Omental fat pad (tissue), 4 donors: ENCODE measurements at places on chromosomes 2 and 18. TPM values are rescaled to one million over a fixed set of nuclear protein-coding genes. Genes with fewer than 3 reads are reported as not detected.

The SNX17 gene
- total RNA-seq: 116 TPM

The FOXD4L1 gene
- total RNA-seq: 0.19 TPM

The SUMO1 gene
- 54.5 TPM for total RNA-seq

DNA sequence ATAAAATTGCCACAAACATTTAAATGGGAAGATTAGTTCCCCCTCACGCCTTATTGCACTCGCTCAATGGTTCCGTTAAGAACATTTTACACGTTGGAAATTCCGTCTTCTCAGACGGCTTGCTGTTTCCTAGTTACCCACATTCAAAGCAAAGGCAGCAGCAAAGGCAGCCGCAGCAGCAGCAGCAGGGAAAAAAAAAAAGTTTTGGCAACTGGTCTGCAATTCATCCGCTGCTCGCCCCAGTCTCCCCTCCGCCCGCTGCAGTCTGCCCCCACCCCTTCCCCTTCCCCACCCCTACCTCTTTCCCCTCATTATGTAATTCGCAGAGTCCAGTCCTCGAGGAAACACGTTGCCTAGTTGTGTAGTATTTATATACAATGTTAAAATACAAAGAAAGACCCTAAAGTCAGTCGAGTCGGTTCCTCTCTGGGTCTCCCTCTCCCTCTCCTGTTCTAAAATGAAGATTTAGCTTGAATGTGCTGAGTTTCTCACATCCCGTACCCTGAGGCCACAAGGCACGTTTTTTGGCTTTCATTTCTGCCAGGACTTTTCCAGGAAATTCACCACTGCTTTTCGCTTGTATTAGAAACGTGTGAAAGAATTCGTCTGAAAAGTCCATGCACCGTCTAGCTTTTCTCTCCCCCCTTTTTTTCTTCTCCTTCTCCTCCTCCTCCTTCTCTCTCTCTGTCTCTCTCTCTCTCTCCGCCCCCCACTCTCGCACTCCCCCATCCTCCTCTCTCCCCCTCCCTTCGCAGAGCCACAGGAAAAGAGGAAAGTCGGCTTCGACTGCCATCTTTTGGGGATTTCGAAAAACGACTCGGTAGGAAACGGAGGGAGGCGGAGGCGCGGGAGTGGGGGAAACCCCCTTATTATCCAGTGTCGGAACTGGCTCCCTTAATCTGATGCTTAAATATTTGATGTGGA lies 140.0 kb downstream of the MEIS1 start:
- DNase-seq: no peak

DNA sequence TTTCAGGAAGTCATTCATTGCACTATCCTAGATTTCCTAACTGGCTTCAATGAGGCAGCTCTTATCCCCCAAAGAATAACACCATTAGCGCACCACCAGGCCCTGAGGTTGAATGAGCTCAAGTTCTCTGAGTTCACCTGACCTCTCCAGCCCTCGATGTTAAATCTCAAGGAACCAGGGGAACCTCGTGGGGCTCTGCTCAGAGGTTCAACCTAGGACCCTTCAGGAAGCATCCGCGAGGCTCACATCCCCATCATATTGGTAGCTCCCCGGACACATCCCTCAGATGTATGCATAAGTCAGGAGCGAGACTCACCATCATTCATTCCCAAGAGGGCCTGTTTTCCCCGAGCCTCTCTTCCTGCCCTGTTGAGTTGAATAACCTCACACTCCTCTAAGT lies 145.6 kb upstream of the KLHL29 start:
- DNase-seq: no peak

DNA sequence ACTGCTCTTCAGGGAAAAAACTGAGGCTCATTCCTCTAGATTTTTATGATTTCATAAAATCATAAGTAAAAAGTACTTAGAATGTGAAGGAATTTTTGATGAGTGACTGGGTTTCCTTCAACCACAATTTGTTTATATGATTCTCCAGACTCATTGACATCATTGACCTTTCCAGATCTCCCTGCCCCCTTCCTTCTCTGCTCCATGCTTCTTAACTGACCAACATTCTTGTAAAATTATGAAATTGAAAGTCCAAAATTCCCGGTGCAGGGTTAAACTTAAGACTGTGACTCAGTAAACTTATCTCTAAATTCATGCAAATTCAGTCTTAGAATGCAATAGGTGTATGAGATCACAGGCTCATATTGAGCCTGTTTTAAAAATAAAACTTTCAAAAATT lies 648.9 kb downstream of the TDRD15 start:
- no peak for DNase-seq

DNA sequence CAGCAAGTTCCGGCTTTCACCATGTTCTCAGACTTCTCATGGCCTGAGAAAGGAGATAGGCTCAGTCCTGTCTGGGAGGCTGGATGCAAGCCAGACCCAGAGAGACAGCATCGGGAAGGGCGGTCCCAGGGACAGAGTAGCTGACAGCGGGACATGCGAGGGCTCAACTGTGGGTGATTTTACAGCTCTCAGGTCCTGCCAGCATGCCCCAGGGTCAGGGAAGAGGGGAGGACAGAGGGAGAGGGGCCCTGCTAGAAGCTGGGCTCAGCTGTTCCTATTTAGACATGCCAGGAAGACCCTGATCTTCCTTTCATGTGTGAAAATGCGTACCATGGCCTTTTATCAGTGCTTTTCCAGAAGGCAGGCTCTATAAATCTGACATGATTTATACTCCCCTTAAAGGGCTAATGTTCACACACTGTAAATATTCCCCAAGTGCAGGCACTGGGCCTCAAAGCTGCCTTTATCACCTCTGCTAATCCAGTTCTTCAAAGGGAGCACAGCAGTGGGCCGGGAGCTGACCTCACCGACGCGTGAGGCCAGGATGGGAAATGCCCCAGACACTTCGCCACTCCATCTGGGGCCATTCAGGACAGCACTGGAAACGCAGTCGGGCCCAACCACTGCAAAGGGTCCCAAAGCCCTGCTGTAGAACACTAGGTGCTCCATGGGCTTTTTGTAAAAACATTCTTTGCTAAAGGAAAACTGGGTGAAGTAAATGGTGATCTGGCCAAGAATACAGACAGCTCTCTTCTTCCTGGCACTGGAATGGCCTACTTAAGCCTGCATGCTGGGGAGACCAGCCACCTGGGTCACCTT lies 96.1 kb upstream of the LMAN1 start:
- DNase-seq: no peak

GRCh38 chr2:238383743-238384380 lies 42.9 kb upstream of the ASB1 start:
- DNase-seq: no peak

DNA sequence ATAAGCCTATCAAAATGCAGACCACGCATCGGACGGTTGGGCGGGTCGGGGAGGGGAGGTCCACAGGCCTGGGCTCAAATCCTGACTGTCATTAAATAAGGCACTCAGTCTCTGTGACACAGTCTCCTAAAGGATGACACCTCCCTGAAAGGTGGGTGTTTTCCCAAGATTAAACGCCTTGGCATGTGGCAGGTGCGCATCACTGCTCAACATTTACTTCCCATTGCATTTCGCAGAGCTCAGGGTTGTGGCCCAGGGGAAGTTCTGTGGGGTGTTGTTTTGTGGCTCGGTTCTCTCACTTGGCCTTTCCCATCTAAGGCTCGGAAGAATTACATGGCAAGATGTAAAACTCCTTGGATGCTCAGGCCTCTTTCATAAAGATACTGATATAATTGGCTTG lies 107.4 kb downstream of the NCK2 start:
- no peak for DNase-seq

DNA sequence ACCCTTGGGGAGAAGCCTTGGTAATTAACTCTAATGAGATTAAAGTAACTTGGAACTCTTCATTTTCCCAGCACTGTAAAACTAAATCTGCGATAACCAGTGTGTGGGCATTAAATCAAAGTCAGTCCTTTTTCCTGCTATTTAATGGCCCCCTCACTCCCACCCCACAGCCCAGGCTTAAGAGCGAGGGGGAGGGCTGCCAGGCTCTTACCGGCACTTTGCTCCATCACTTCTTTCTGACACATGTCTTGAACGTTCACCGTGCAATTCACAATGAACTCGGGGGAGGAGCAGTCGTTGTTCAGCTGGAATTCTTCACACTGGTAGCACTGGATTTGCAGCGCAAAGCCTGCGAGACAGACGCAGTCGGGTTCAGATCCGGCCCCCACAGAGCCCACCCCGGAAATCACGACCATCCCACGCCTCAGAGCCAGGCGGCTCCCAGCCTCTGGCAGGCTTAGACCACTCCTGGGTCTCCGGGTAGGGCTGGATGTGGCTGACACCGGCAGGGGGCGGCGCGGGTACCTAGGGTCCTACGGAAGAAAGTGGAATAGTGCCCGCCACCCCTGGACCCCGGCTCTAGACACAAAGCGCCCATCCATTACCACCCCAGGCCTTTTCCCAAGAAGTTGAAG lies 1.7 kb downstream of the LYPD1 start:
- no peak for DNase-seq

- DNase-seq: no peak
These were observed 153.3 kb upstream of the NOSTRIN start for GRCh38 chr2:168649105-168649504.

DNA sequence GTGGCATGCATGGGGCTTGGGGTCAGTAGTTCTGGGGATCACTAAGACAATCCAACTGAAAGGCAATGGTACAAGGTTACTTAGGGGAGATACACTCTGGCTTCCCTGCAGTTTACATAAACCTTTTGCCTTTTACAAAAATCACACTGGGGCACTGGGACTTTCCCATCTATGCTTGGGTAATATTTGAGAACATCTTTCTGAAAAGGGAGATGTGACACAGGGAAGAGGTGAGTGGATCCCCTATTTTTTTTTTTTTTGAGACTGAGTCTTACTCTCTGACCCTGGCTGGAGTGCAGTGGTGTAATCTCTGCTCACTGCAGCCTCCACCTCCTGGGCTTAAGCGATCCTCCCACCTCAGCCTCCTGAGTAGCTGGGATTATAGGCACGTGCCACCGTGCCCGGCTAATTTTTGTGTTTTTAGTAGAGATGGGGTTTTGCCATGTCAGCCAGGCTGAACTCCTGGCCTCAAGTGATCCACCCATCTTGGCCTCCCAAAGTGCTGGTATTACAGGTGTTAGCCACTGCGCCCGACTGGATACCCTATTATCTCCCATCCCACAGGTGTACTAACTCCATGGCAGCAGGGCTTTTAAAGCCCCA lies 82.8 kb upstream of the DNMT3A start:
- no peak for DNase-seq

GRCh38 chr2:45723857-45724256 lies 72.4 kb downstream of the PRKCE start:
- DNase-seq: no peak

DNA sequence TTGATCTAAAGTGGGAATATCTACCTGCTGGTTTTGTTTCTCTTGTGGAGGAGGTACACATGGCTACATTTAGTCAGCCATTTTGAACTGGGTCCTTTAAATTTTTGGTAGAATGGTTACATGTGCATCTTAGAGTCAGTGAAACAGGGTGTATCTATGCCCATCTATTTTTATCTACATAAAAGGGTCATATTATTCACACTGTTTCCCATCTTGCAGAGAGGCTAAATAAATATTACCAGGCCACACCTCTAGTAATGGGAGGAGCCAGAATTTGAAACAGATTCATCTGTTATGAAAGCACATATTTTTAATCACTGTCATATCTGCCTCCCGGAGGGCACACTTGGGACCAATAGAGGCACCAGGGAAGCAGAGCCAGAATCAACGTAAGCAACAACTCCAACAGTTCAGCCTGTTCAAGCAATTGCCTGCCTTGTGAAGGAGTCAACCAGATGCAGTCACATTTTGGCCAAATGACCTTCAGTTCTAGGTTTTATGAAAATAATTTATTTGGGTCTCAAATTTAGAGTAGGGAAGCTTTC lies 376.8 kb downstream of the TSN start:
- no peak for DNase-seq
